AG04450 (cell line): ENCODE measurements at places on chromosomes 16 and 17. TPM values are rescaled to one million over a fixed set of nuclear protein-coding genes. Genes with fewer than 3 reads are reported as not detected.

Gene CHCT1
- polyA plus RNA-seq = not detected in 2 replicates

Gene RCVRN
- polyA plus RNA-seq = 0.29 TPM in 1 of 2 replicates, not detected in the other

Gene TEKT5
- 0.05 and 0.15 TPM in 2 replicates for polyA plus RNA-seq

Gene PPL
- 2.0 and 2.2 TPM in 2 replicates for polyA plus RNA-seq

Gene CRYM
- polyA plus RNA-seq = 0.12 and 0.21 TPM in 2 replicates

Gene GPRC5B
- 27.5 and 30.6 TPM in 2 replicates for polyA plus RNA-seq

Gene ZNF19
- 1.9 and 2.0 TPM in 2 replicates for polyA plus RNA-seq

Gene NTN1
- 0.05 and 0.16 TPM in 2 replicates for polyA plus RNA-seq

- no peak for DNase-seq
These were observed 496.9 kb upstream of the ZFHX3 start for GRCh38 chr16:73544826-73545225.

DNA sequence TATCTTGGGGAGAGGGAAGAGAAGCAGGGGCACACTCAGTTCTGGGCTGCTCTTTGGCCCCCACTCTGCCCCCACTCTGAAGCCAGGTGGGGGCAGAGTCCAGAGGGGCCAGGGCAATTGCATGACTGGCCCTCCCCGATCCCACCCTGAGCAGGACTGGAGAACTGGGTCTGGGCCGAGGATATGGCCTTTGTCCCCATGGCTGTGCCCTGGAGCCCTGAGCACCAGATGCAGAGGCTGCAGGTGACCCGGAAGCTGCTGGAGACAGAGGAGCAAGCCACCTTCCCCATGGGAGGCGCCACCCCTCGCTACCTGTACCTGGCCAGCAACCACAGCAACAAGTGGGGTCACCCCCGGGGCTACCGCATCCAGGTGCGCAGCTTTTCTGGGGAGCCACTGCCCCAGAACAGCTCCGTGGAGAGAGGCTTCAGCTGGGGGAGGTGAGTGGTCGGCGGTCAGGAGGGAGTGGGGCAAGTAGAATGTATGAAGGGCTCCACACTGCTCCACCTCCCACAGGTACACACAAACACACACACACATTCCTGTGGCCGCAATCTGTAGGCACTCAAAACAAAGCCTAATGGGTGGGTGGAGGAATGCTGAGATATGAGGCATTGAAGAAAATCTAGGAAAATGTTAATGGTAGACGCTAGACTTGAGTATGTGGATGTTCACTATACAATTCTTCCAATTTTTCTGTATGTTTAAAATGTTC lies 21.4 kb downstream of the AOC3 start:
- no peak for DNase-seq

GRCh38 chr17:65185668-65186382 lies 48.7 kb downstream of the RGS9 start:
- no peak for DNase-seq

- no peak for DNase-seq
These were observed 10.3 kb upstream of the MED9 start for GRCh38 chr17:17466511-17466910.
